ENCODE measurements at places on chromosomes 1 and 21. TPM values are rescaled to one million over a fixed set of nuclear protein-coding genes. Genes with fewer than 3 reads are reported as not detected.

ZNF683 gene
- total RNA-seq, result not detected

- H3K27ac ChIP-seq, result no peak overlapping the region
- no peaks in the 10 kb centered on the region for H3K36me3 ChIP-seq
- no peaks in the 10 kb centered on the region for H3K4me1 ChIP-seq
- H3K27me3 ChIP-seq, result no peaks in the 10 kb centered on the region
- no peak overlapping the region for H3K4me3 ChIP-seq
Measured at GRCh38 chr21:22855581-22855980, 1857.4 kb downstream of the NCAM2 start.

KRTAP19-1 gene
- total RNA-seq, result not detected

UBE2U gene
- total RNA-seq, result not detected

ADAMTS5 gene
- total RNA-seq, result 2.0 TPM

- no peaks in the 10 kb centered on the region for H3K4me1 ChIP-seq
- H3K4me3 ChIP-seq, result no peak overlapping the region
- no peaks in the 10 kb centered on the region for H3K36me3 ChIP-seq
- no peak overlapping the region for H3K27ac ChIP-seq
Measured at GRCh38 chr1:203147376-203147775, 19.9 kb downstream of the ADORA1 start.

DNA sequence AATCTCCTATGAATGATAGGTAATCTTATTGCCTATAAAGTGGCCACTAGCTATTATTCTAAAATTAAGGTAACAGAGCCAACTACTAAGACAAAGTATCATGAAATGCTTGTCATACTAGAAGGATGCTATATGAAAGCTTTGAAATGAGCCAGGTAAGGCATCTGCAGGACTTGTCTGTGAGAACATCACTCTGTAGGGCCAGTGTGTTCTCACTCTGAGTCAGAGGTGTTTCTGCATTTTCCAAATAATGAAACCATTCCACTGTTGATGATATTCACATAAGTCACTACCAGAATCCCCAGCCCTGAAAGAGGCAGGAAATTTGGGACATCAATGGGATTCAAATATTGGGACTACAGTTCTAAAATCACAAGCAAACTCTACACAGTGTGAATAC lies 25.8 kb upstream of the GBP5 start:
- H3K4me3 ChIP-seq, result no peak overlapping the region
- H3K36me3 ChIP-seq, result no peaks in the 10 kb centered on the region
- H3K4me1 ChIP-seq, result no peaks in the 10 kb centered on the region
- no peak for DNase-seq
- no peaks in the 10 kb centered on the region for H3K27me3 ChIP-seq

LGALS8 gene
- 62.8 TPM for total RNA-seq

DNA sequence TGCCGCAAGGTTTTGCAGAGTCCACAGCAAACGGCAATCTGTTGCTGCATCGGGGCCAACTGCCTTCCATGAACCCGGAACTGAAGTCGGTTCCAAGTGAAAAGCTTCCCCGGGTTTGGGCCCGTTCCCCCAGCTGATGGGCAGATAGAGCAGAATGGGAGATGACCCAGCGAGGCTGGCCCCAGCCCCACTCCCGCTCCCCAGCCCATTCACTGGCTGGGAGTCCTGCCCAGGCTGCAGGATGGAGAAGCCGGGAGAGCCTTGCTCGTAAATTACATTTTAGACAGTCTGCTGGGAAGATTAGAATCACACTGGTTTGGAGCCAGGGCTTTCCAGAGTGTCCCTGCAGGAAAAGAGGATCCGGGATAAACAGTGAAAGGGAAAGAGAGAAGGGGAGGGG lies 31.6 kb upstream of the PAX7 start:
- H3K36me3 ChIP-seq, result no peaks in the 10 kb centered on the region
- DNase-seq, result no peak
- no peaks in the 10 kb centered on the region for H3K27me3 ChIP-seq
- H3K27ac ChIP-seq, result no peak overlapping the region
- H3K4me1 ChIP-seq, result no peaks in the 10 kb centered on the region
- H3K4me3 ChIP-seq, result no peak overlapping the region

TCHH gene
- 0.15 TPM for total RNA-seq

AMPD1 gene
- 0.26 TPM for total RNA-seq

GRCh38 chr21:45644041-45644906 lies 749 bp downstream of the PCBP3 start:
- no peaks in the 10 kb centered on the region for H3K27me3 ChIP-seq
- no peak overlapping the region for H3K27ac ChIP-seq
- no peaks in the 10 kb centered on the region for H3K4me1 ChIP-seq
- peak; percentile 92 for DNase-seq
- no peaks in the 10 kb centered on the region for H3K36me3 ChIP-seq
- H3K4me3 ChIP-seq, result peak overlapping the region; percentile 63

- H3K27ac ChIP-seq, result no peak overlapping the region
- H3K4me3 ChIP-seq, result no peak overlapping the region
- no peaks in the 10 kb centered on the region for H3K4me1 ChIP-seq
- no peaks in the 10 kb centered on the region for H3K36me3 ChIP-seq
- no peaks in the 10 kb centered on the region for H3K27me3 ChIP-seq
Measured at GRCh38 chr1:227395426-227396028, 77.2 kb upstream of the CDC42BPA start.

CLDN14 gene
- not detected for total RNA-seq

RGS4 gene
- total RNA-seq, result not detected

- no peaks in the 10 kb centered on the region for H3K27me3 ChIP-seq
- H3K36me3 ChIP-seq, result no peaks in the 10 kb centered on the region
- no peak overlapping the region for H3K27ac ChIP-seq
- no peak overlapping the region for H3K4me3 ChIP-seq
- DNase-seq, result no peak
Measured at GRCh38 chr1:88311907-88312306, 372.2 kb upstream of the PKN2 start.

DNA sequence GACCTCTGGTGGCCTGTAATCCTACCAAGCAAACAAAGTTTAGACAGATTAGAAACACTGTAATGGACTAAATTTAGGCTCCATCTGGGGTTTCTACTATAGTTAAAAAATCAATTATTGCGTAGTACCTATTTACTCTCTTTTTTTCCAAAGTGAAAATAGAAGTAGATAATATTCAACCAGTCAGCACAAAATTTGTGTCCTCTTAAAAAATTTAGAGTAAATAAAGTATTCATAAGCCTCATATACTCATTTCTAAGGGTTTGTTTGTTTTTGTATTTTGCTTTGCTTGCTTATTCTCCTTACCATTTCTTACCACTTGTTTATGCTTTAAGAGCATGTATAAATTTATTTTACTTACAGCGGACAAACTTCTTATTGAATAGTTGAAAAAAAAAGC lies 54.5 kb downstream of the NCAM2 start:
- no peak overlapping the region for H3K4me3 ChIP-seq
- no peaks in the 10 kb centered on the region for H3K36me3 ChIP-seq
- no peaks in the 10 kb centered on the region for H3K4me1 ChIP-seq
- H3K27me3 ChIP-seq, result no peaks in the 10 kb centered on the region
- DNase-seq, result no peak
- no peak overlapping the region for H3K27ac ChIP-seq

DNA sequence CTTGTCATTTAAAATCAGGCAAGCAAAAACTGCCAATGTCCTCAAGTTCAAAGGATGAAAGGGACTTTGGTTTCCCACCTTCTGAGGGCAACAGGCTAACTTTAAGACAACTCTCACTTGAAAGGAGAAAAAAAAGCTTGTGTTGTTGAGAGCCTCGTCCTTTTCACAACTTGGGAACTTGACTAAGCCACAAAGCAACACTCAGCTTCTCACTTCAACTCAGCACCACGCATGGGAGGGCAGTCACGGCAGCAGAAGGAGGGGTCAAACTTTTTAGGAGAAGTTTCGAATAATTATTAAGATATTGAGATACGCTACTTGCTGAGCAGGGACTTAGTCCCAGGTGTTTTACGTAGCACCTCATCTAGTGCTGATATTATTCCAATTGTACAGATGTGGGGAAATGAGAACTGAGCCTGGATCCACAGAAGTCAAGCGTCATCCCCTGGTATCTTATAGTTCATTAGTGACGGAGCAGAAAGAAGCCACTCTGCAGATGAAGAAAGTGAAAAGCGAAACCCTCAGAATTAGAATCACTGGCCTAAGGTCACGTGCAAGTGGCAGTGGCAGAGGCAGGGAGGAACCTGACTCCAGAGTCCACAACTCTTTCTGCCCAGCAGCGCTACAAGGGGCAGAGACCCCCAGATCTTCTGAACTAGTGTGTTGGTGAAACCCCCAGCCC lies 83.6 kb downstream of the JAK1 start:
- DNase-seq, result no peak
- no peaks in the 10 kb centered on the region for H3K27me3 ChIP-seq
- no peaks in the 10 kb centered on the region for H3K36me3 ChIP-seq
- no peak overlapping the region for H3K27ac ChIP-seq

BEND5 gene
- 4.4 TPM for total RNA-seq

ITLN2 gene
- total RNA-seq, result 21.4 TPM

DNA sequence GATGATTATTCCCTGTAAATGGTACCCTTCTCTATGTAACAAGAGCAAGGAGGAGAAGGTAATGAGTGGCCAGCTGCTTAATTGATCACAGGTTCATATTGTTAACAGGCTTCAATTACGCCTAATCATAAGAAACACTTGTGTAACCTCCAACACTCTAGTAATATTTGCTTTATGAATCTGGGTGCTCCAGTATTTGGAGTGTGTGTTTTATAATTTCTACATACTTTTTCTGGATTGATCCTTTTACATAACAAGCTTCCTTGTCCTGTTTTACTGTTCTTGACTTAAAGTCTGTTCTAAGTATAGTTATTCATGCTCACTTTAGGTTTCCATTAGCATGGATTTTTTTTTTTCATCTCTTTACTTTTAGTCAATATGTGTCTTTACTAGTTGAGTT lies 984.2 kb downstream of the AMY1C start:
- H3K36me3 ChIP-seq, result no peaks in the 10 kb centered on the region
- no peak for DNase-seq
- no peaks in the 10 kb centered on the region for H3K4me1 ChIP-seq
- H3K27ac ChIP-seq, result no peak overlapping the region
- no peaks in the 10 kb centered on the region for H3K27me3 ChIP-seq

DNA sequence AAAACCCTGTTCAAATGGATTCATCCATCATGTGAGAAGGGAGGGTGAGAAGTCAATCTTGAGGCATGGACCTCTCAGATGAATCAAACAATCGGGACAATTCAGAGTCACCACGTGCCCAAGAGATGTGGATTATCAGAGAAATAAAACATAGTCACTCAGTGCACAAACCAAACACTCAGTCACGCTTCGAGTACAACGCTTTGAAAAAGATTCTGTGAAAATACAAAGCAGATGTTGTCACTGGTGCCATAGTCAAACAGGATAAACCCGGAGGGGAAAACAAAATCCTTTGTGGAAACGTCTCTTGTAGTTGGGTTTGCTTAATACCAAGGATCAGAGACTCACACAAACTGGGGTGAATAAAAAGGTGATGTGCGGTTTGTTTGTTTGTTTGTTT lies 188.4 kb downstream of the RRAGC start:
- H3K27ac ChIP-seq, result no peak overlapping the region
- no peak overlapping the region for H3K4me3 ChIP-seq
- H3K4me1 ChIP-seq, result no peaks in the 10 kb centered on the region

GRCh38 chr1:58789996-58790660 lies 6.3 kb upstream of the JUN start:
- no peaks in the 10 kb centered on the region for H3K27me3 ChIP-seq
- no peak overlapping the region for H3K4me3 ChIP-seq
- no peaks in the 10 kb centered on the region for H3K36me3 ChIP-seq
- DNase-seq, result no peak

DNA sequence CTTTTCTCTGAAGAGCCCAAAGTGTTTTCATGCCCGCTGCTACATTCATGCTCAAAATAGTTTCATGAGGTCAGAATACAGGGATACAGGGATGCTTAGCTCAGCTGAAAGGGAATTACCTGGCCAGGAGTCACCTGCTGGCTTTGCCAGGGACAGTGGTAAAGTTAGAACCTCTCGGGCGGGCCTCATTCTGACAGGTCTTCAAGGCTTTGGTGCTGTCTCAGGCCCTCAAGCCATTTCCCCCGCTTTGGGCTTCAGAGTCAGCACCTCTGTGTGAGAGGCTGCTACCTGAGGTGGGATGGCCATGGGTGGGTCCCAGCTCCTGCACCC lies 5.5 kb downstream of the RASSF5 start:
- H3K36me3 ChIP-seq, result no peaks in the 10 kb centered on the region
- peaks cover 1% of the 10 kb centered on the region for H3K27me3 ChIP-seq
- H3K27ac ChIP-seq, result peak overlapping the region; percentile 82
- DNase-seq, result no peak
- H3K4me3 ChIP-seq, result no peak overlapping the region

IQGAP3 gene
- 1.2 TPM for total RNA-seq

DNA sequence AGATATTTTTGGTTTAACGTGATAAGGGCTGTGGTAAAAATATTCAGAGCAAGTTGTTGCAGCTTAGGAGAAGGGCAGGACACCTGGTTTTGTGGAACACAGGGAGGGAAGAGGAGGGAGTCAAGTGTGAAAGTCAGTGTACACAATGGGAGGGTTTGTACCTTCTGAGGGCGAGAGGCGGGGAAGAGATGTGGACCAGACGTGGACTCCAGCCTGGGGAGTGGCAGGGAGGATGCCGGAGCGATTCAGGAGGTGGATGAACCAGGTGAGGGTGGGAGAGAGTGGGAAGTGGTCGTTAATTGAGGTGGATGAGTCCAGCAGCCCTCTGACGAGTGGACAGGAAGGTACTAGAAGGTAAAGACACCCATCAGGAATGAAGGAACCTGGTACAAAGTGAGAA lies 52.2 kb upstream of the IRF2BP2 start:
- H3K27ac ChIP-seq, result no peak overlapping the region
- no peak overlapping the region for H3K4me3 ChIP-seq
- peaks cover 9% of the 10 kb centered on the region for H3K4me1 ChIP-seq
- H3K36me3 ChIP-seq, result no peaks in the 10 kb centered on the region
- DNase-seq, result no peak
- no peaks in the 10 kb centered on the region for H3K27me3 ChIP-seq

OR10J1 gene
- not detected for total RNA-seq

- no peak overlapping the region for H3K27ac ChIP-seq
- no peaks in the 10 kb centered on the region for H3K27me3 ChIP-seq
- no peak for DNase-seq
- H3K36me3 ChIP-seq, result no peaks in the 10 kb centered on the region
- H3K4me1 ChIP-seq, result no peaks in the 10 kb centered on the region
Measured at GRCh38 chr21:28636752-28637691, 355.7 kb downstream of the LTN1 start.

ZMPSTE24 gene
- 11.5 TPM for total RNA-seq

DNA sequence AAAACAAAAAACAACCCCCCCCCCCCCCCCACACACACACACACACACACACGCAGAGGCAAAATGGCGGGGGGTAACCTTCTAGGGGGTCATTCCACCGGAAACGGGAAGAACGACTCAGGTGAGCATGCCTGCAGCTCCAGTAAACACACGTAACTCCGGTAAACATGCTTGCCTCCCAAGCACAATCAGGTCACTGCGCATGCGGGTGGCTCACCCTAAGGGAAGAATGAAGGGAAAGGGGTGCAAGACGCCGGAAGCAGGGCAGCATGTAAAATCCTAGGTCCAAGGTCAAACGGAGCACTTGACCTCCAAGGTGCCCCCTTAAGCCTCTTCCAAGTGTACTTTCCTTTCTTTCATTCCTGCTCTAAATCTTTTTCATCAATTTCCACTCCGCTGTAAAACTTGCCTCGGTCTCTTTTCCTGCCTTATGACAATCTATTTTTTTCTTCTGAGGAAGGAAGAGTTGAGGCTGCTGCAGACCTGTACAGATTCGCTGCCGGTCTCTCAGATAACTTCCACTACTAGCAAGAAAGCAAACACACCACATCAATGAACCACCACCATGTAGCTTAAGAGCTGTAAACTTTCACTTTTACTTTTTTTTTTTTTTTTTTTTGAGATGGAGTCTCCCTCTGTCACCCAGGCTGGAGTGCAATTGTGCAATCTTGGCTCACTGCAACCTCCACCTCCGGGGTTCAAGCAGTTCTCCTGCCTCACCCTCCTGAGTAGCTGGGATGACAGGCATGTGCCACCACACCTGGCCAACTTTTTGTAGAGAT lies 21.0 kb upstream of the CBR3 start:
- peak overlapping the region; percentile 81 for H3K27ac ChIP-seq
- DNase-seq, result peak; percentile 83
- H3K4me3 ChIP-seq, result peak overlapping the region; percentile 51
- no peaks in the 10 kb centered on the region for H3K27me3 ChIP-seq

CLCA4 gene
- total RNA-seq, result 1.0 TPM

CLCA1 gene
- 0.27 TPM for total RNA-seq

Data from upper lobe of left lung (tissue), 6 donors.